SW480 (cell line): ENCODE measurements at places on chromosomes 4 and X.

DNA sequence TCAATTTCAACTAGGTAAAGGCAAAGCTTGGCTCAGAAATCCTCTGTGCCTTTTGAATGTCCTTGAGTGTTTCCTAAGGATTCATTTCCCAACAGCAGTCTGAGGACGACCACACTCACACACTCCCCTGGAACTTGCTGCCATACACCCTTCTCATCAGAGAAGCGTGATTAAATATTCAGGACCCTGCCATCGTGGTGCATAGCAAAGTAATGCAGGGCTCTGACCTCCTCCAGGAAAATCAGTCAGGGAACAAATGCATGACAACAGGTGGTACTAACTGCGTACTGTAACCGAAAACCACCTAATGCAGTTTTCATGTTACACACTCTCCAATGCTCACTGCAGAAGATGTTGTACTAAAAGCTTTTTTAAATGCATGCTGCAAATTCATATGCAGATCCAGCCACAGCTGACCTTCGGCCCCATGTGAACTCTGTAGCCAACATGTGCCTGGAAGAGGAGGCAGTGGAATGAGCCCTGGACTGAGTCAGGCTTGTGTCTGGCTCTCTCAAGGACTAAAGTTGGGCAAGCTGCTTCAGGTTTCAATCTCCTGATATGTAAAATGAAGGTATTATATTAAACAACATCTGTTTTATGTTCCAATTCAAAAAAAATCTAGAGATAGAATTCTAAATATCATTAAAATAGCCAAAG, 238.3 kb downstream of the KCNIP4 start:
- no peak for DNase-seq

DNA sequence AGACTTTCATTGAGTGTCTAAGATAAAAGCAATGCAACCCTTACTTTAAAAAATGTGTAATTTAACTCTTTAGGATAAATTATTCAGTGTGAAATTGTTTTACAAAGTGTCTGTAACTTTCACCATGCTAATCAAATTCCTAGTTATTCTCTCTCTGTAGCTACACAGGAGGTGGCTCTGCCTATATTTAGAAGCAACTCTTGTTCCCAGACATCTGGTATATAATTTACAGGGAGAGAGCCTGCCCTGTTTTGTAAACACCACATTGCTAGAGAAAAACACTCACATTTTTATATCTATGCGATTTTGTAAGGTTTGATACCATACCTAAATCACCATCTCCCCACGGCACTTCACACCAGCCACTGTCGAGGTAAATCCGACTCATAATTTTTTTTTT, 35.5 kb upstream of the SPATA4 start:
- no peak for DNase-seq

DNA sequence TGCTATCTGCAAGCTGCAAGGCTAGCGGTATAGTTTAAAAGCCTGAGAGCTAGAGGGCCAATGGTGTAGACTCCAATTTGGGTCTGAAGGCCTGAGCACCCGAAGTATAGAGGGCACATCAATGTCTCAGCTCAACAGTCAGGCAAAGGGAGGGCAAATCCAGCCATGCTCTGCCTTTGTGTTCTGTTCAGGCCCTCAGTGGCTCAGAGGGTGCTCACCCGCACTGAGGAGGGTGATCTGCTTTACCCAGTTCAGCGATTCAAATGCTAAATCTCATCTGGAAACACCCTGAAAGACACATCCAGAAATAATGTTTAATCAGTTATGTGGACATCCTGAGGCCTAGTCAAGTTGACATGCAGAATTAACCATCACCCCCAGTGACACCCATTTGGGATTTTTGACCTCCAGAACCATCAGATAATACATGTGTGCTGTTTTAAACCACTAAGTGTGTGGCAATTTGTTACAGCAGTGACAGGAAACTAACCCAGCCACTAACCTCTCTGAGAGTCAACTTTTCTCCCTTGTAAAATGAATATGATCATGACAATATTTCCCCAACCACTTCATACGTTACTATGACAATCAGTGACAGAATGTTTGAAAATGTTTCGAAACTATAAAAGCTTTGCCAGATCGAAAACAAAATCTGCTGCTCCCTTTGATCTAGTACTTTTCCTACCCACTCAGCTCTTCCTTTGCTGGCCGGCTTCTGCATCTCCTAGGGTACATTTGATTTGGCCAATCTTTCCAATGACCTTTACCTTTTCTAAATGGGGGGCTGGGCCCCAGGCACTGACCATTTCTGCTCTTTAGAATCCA, 8.4 kb upstream of the TBL1X start:
- no peak for DNase-seq

DNA sequence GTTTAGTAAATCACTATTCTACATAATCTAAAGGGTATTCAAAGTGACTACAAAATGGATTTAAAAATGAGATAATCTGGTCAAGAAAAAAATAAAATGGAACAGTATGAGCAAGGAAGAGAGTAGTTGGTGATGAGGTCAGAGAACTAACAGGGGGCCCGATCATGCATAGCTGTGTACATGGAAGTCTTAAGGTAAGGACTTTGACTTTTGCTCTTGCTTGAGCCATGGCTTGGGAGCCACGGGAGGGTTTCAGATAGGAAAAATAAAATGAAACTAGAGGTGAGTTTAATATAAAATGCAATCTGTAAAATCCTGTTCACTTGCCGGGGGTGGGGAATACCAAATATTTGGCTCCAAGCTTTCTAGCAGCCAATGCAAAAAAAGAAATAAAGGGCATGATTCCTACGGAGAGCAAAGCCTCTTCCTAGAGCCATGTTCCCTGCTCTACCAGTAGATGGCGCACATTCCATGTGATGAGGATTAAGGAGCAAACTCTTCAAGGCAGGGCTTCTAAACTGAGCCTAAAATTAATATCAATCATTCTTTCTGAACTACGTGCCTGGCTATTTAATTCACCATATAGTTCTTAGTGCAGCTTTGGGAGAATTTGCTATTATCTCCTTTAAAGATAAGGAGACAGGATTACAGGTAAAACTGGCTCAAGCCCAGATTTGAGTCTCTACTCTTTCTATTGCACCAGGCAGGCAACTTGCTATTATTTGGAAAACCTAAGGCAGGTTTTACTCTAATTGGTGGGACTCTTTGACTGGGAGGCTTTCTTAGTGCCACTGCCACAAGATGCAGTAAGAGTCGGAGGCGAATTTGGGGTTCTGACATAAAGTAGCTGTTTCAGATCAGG, 6.8 kb upstream of the CLCN5 start:
- DNase-seq, result peak; percentile 73

DNA sequence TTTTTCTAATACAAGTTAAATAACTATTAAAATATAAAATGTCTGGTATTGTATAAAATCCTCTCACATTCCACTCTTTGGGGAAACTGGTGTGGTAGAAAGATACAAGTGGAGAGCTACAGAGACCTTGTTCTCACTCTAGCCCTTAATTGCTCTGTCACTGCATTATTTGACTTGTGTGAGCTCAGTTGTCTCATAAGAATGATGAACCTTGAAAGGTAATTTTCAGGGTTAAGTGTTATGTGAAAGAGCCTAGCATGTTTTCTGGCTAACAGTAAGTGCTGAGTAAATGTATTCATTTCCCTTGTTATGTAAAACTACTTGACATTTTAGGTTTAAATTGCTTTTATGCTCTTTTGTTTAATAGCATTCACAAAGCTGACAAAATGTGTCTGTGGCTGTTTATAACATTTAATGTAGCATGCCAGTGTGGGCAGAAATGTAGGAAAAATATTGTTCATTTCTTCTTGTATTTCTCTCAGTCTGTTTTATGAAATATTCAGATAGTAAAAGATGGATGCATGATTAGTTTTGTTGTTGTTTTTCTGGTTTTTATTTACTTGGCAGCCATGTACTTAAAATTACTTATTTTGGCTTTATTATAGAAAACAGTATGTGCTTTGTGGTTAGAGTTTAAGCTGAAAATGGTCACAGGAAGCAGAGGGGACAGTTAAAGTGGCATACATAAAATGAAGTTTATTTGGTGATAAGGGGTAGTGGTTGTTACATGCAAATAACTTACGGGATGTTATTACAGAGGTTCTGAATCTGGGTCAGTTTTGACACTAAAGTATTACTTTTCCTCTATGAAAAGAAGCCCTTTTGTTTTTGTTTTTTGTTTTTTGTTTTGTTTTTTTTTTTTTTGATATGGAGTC, 29.2 kb downstream of the SLAIN2 start:
- DNase-seq, result no peak

GRCh38 chrX:10591363-10592335, 28.7 kb downstream of the MID1 start:
- no peak for DNase-seq

DNA sequence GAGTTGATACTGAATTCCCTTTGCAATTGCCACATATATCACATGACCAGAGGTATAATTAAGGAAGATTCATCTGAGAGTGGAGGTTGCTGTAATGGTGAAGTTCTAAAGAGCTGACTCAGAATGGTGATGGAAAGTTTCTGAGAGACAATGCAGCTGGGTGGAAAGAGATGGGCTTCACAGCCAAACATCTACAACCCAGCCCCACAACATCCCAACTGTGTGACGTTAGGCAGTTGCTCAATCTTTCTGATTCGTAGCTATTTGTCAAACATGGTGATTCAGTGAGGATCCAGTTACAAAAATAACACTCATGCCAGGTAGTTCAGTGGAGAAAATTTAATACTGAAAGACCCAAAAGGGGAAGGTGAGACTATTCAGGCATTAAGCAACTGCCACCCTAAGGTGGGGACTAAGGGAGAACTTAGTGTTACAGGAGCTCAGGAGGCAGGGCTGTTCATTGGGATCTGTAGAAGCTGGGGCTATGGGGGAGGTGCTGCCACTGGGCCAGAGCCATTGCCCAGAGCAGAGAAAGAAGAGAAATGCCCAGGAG, 6.9 kb upstream of the AFF1 start:
- no peak for DNase-seq

GRCh38 chr4:62018537-62018936, 818.4 kb downstream of the ADGRL3 start:
- DNase-seq, result no peak
